ENCODE measurements at places on chromosomes 3 and 15.

GRCh38 chr3:179146911-179147513 is 1.1 kb upstream of the PIK3CA start:
- DNase-seq, result peak; percentile 69

DNA sequence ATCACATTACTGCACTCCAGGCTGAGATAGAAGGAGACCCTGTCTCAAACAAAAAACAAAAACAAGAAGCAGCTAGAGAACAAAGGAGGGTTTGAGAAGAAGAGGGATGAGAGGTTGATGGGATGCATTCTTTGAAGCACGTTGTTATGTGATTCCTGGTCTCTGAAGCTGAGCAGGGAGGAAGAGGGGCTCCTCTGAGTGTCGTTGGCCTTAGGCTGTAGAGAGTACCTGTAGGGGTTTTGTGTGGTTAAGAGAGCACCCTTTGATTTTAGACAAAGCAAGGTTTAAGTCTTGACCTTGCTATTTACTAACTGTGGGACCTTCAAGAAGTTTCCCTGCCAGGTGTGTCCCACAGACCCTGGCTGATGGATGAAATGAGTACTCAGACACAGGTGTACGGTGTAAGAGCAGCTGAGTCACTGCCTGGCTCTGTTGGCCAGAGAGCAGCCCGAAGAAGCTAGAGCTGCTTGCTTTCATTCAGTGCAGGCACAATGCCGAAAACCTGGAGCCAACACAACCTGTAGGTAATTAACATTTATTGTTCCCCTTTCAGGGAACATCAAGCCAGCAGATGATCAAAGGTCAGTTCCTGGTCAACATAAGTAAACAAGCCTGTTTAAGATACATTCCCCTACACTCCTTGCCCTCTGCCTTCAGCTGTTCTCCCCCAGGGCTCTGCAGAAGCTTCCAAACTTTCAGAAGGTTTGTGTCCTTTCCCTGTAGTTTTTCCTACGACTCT is 67.2 kb downstream of the LRRK1 start:
- no peak for DNase-seq

DNA sequence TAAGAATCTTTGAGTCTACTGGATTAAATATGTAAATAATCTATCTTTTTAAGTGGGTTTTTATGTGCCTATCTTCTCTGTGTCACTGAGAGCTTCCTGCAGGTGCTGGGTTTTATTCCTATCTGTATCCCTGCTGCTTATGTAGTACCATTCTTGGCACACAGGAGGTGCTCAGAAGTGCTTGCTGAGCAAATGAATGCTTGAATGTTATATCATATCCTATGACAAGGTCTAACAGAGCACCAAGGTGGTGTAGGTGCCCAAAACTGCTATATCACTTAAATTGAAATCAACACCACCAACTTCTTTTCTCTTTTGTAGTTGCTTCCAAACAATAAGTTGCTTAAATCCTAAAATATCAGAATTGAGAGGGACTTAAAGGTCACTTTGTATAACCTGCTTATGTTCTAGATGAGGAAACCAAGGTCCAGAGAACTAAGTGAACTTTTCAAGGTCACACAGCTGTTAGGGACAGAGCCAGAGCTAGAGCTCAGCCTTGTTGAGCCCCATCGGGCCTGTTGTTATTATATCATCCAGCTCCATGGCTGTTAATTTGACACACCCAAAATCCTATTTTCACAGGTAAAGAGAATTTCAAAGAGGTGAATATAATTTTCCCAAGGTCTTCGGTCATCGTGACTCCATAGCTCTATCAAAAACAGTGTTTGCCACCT is 46.0 kb downstream of the CCNL1 start:
- DNase-seq, result no peak

DNA sequence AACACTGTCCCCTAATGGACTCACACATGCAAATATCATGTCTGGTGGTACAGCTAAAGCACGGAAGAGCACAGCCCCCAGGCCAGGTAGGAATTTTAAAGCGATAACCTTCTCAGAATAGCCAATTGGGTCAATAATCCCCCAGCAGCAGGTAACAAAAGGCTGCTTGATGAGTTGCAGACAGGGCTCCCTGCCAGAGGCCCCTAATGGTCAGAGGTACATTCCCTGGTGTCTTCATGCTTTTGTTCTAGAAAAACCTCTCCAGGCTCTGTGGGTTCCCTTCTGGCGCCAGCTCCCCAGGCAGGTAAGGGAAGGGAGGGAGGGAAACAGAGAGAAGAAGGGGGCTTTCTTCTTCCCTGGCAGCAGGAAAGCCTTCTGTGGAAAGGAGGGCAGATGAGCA is 43.4 kb upstream of the PRTG start:
- DNase-seq, result no peak

GRCh38 chr3:126664591-126665214 is 9.8 kb upstream of the TXNRD3 start:
- DNase-seq, result no peak

GRCh38 chr3:183912895-183913579 is 28.4 kb upstream of the PARL start:
- DNase-seq, result no peak

GRCh38 chr3:113890256-113890900 is 51.8 kb downstream of the GRAMD1C start:
- DNase-seq, result no peak

DNA sequence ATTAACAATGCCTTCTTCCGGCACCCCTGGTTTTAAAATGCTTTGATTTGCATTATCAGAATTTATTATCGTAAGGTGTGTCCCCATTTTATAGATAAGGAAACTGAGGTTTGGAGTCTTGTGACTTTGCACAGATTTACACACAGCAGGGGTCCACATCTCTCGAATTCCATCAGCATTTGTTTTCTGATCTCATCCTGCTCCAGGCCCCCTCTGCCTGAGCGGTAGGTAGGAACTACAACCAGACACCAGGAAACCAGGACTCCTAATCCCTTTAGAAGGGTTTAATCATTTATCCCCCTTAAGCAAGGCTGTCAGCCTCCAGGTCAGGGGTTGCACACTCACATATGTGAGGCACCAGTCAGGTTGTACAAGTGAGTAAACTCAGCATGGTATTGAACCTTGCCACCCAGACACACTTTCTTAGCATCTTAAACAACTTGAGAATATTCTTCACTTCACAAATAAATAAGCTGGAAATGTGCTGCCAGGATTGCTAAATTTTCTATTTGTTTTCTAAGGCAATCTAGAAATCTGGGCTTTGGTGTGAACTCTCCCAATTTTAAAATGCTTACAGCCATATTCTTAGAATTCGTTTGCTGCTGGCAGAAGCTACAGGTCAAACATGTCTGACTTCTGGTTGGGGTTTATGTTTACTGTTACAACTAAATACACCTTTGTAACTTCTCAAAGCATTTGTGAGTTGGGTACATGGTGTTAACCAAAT is 31.7 kb upstream of the CMTM7 start:
- no peak for DNase-seq

DNA sequence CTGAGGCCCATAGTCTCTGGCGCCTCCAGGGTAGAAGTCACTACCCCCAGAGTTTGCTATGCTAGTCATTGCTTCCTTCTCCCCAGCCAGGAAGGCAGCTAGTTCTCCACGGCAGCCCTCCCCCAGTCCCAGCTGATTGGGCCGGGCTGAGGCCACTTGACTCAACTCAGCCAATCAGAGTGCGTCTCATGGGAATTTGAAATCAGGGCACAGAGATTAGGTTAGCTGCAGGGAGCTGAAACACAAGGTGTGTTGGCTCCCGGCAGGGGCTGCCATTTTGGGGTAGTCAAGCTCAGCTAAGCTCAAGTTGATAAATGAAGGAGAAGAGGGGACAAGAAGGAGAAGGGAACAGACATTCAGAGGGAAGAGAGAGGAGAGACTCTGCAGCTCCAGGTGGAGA is 32.8 kb downstream of the LINGO1 start:
- DNase-seq, result peak; percentile 48

GRCh38 chr3:87436781-87437543 is 160.6 kb upstream of the POU1F1 start:
- DNase-seq, result peak; percentile 3

GRCh38 chr3:141544697-141545096 is 57.9 kb downstream of the RASA2 start:
- DNase-seq, result no peak

DNA sequence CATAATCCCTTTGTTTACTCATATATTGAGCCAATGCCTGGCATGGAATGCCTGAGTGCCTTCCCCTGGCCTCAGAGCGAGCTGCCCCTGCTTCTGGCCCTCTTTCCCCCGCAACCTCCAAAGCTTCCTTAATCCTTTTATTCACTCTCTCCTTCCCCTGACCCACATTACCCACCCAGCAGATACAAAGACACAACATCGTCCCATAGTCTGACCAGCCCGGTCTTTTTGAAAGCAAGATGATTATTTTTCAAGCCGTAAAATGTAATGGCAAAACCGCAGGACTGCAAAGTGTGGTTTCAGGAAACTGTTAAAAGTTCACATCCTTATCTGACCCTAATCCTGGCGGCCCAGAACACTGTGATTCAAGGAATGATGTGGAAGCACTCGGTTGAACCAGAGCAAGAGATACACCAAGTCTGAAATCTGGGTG is 78.4 kb upstream of the LRTM1 start:
- DNase-seq, result no peak

GRCh38 chr3:62622553-62623174 is 249.3 kb upstream of the FEZF2 start:
- DNase-seq, result peak; percentile 62

- no peak for DNase-seq
Observed at GRCh38 chr15:57667171-57667849, 39.2 kb upstream of the POLR2M start.

DNA sequence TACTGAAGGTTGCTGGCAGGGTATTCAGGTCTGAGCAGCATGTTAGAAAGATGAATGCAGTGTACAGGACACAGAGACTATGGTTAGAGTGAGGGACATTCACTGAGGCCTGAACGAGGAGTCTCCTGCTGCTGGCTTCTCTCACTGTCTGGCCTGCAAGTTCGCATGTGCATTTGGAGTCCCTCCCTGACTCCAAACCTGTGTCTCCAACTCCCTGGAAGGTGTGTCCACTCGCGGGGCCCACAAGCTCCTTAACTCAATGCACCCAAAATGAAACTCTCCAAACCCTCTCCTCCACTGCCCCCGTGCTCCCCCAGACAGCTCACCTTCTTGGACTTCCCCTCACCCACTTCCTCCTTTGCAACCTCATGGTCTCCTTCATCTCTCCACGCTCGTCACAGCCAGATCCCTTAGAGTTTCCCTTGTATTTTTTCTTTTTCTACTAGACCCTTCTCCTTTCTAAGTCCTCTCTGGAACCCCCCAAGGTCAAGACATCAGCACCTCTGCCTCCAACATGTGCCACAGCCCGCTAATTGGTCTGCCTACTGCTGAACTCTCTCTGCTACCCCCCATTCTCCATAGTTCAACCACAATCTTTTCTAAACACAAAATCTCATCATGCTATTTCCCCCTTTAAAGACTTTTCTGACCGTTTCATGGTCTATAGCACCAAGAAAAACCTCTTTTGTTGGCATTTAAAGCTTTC is 58.3 kb downstream of the HES1 start:
- no peak for DNase-seq
